ENCODE measurements at places on chromosomes 2 and 18.

- no peak for DNase-seq
Measured at GRCh38 chr2:62055724-62056336, 140.1 kb upstream of the B3GNT2 start.

DNA sequence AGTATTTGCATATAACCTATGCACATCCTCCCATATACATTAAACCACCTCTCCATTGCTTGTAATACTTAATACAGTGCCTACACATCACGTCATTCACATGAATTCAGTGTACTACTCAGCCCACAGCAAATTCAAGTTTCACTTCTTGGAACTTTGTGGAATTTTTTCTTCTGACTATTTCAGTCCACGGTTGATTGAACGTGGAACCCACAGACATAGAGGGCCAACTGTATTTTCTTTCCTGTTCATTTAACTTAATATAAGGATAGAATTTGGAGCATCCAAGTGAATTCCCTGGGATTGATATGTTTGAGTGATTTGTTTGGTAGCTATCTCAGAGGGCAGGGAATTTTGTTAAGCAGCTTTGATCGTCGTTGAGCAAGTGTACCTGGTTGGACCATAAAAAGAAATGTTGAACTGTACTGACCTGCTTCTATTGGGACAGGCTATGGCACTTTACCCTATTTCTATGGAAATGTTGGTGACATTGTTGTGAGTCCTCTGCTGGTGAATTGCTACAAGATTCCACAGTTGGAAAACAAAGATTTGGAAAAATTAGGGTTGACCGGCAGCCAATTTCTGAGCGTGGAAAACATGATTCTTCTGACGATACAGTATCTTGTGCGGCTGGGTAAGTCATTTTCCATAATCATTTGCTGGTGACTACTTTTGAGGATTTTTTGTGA, 156.6 kb downstream of the ESCO1 start:
- no peak for DNase-seq

- DNase-seq = no peak
Measured at GRCh38 chr2:49248506-49248905, 94.2 kb upstream of the FSHR start.

DNA sequence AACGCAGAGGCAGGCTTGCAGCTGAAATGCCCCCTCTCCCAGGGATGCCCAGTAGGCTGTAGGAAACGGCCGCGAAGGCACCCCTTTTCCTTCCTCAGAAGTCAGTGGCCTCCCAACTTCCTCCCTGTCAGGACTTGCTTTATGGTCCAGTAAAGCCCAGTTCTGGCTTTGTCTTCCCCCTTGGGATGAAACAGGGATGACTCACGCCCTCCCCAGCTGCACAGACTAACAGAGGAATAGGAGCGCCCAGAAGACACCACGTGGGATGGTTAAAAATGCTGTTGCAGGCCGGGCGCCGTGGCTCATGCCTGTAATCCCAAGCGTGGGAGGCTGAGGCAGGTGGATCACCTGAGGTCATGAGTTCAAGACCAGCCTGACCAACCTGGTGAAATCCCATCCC, 6.9 kb downstream of the CREG2 start:
- DNase-seq = no peak

DNA sequence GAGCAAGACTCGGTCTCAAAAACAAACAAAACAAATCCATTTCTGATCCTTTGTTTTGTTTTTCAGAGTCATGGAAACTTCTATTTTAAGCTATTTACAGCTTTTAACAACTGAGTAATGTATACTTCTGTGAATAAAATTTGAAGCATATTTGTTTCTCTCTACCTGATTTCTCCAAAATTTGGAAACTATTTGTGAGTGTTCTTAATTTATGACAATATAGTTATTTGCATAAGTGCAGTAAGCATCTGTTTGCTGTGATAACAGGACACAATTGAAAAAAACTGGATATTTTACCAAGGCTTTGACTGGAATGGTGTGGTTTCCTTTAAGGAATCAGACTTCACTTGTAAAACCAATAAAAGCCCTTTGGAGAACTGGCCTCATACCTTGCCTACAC, 53.3 kb upstream of the GULP1 start:
- no peak for DNase-seq

DNA sequence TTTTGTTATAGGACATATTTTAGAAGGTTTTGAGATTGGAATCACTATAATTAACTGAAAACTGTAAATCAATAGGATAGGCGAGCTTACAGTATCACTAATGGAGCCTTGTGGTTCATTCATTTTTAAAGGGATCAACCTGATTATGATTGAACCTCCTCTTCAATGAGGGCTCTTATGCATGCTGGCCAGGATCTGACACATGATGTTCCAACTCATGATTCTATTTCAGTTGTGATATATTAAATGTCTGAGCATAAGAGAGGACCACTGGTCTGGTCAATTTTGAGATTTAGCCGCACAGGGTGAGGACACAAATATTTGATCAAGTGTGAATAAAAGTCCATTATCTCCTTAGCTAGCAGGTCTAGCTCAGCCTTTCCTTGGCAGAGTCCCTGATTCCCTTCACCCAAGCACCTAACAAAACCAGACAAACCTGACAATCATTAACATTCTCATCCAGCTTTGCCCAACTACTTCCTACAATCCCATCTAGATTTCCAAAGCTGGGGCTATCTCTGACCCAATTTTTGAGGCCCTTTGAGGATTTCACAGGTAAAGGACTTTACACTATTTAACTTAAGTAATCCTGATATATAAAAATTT, 6.9 kb upstream of the MAP4K4 start:
- no peak for DNase-seq

- no peak for DNase-seq
Measured at GRCh38 chr2:10647441-10647840, 42.3 kb downstream of the NOL10 start.

Measured in breast epithelium (tissue), 4 donors.